ENCODE measurements at places on chromosomes 3 and 15.

DNA sequence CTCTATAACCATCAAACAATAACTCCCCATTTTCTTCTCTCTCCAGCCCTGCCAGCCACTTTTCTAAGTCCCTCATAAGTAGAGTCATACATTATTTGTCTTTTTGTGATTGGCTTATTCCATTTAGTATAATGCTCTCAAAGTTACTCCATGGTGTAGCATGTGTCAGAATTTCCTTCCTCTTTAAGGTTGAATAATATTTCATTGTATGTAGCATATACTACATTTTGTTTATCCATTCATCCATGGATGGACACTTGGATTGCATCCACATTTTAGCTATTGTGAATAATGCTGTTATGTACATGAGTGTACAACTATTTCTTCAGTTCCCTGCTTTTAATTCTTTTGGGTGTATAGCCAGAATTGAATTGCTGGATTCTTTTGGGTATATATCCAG is 138.4 kb downstream of the ATG7 start:
- DNase-seq, result no peak

- DNase-seq, result no peak
Observed at GRCh38 chr3:184485906-184486305, 75.7 kb upstream of the EPHB3 start.

GRCh38 chr3:713947-714620 is 378.7 kb upstream of the CNTN6 start:
- DNase-seq, result no peak

DNA sequence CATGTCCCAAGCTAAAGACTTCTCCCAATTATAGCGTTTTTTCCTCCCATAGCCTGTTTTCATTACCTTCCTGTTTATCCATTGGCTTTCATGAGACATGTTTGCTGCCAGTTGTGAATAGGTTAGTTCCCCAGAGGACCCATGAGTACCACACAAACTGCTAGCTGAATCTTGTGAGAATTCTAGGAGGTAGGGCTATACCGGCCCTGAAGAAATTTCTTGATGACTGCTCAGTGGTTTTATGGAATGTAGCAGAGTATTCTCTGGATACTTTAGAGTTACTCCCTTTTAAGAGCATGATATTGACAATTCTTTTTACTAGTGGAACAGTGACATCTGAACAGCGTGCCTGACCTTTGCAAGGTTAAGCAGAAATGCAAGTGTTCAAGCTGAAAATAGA is 210.4 kb downstream of the MCTP2 start:
- no peak for DNase-seq

DNA sequence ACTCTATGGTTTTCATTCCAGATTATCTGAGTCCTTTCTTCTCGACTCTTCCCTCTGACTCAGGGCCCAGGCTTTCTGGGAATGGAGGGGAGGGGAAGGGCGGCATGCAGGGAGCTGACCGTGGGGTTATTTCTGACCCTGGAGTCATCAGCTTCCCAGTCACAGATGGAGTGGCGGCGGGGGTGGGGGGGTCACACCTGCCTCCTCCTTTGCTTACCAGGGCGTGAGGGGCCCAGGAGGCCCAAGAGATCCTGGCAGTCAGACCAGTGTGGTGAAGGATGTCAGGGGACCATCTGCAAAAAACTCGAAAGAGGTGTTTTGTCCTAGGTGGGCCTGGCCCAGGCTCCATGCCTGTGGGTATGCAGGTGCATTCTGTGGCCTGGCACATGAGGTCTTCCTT is 996 bp upstream of the XIRP1 start:
- no peak for DNase-seq

DNA sequence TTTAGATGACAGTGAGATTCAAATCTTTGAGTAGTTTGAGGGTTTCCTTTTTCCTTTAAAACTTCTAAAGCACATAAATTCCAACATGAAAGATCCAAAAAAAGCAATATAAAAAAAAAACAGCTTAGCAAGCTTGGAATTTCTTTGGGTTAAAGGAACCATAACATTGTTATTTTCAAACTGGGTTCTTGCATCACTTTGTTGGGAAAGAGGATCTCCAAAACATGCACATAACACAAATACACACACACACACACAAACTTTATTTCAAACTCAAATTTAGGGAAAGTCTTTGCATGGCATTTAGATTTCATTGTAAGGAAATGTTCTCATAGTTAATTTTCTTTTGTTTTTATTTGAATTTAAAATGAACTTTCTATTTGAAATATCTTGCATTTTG is 79.2 kb upstream of the COL8A1 start:
- no peak for DNase-seq

- DNase-seq, result no peak
Observed at GRCh38 chr15:38672814-38673670, 108.4 kb upstream of the RASGRP1 start.

GRCh38 chr3:46187341-46187700 is 20.8 kb downstream of the CCR1 start:
- DNase-seq, result no peak

GRCh38 chr15:40843885-40844695 is at the start of gene SPINT1:
SPINT1 (plus strand) TSS chr15:40844048; CDS start chr15:40844555, 507 bp downstream.
- no peak for DNase-seq

- no peak for DNase-seq
Observed at GRCh38 chr15:83194528-83194927, 13.1 kb downstream of the HDGFL3 start.

GRCh38 chr3:128133273-128133883 is 9.8 kb upstream of the RUVBL1 start:
- no peak for DNase-seq

DNA sequence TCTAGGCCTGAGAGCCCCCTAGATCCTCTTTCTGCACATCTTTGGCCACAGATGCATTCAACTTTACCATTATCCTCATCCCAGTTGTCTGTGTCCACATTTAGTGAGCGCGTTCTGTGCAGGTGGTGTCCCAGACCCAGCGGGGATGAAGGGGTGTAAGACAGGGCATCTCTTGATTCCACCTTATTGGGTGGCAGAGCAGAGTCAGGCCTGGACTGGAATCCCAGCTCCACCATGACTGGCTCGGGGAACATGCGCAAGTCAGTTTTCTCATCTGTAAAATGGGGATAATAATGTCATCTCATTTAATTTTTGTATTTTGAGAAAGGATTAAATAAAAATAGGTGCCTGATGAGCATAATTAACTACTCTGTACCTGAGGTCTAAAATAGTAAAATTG is 7.8 kb downstream of the SMAD6 start:
- DNase-seq, result no peak

GRCh38 chr15:100919481-100920405 is 586 bp downstream of the LRRK1 start:
- peak; percentile 47 for DNase-seq

DNA sequence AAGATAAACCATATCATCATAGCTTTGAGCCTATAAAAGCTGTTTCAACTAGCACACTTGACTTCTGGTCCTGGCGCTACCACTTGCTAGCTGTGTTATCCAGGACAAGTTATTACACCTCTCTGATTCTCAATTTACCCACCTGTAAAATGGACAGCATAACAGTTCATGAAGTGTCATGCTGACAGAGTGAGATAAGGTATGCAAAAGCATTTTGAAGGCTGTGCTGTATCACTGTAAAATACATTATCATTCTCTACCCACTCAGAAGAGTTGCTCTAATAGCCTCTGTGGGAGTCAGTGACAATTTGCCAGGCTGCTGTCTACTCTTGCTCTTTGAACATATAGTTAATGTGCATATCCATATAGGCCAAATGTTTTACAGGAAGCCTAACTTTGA is 93.0 kb downstream of the SSR3 start:
- DNase-seq, result no peak

DNA sequence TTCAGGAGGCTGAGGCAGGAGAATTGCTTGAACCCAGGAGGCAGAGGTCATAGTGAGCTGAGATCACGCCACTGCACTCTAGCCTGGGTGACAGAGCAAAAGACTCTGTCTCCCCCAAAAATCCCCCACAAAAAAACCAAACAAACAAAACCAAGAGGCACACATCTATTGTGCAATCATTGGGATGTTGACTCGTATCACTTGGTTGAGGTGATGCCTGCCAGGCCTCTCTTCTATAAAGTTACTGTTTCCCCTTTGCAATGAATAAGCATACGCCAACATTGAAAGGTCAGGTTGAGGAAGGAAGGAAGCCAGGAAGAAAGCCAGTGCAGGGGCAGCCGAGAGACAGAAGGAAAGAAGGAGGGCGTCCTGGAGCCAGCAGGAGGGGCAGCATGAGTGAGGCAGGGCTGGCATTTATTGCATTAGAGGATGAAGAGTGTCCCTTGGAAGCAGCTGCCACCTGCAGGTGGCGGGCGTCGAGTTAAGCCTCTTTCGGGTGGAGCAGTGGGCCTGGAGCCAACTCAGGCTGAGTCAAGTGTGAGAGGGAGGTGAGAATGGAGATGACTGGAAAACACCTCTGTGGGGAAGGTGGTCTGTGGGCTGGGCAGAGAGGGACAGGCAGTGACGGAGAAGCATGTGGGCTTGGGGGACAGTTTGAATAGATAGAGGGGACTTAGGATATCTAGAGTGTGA is 8.3 kb upstream of the CSPG4 start:
- DNase-seq, result peak; percentile 68

DNA sequence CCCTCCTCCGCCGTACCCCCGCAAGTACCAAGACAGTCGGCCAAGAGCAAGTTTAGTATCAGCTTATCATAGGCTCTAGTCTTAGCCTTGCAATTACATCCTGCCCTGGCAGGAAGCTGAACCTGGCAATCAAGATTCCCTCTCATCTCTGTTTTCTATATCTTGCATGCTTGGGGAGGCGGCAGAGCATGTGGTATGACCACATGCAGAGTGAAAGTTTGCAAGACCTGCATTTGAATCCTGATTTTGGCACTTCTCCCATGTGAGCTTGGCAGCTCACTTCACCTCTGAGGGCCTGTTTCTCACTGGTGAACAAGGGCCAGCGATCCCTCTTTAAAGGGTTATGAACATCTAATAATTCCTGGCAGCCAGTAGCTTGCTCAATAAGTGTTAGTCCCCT is 106.1 kb upstream of the FRMD4B start:
- DNase-seq, result no peak

DNA sequence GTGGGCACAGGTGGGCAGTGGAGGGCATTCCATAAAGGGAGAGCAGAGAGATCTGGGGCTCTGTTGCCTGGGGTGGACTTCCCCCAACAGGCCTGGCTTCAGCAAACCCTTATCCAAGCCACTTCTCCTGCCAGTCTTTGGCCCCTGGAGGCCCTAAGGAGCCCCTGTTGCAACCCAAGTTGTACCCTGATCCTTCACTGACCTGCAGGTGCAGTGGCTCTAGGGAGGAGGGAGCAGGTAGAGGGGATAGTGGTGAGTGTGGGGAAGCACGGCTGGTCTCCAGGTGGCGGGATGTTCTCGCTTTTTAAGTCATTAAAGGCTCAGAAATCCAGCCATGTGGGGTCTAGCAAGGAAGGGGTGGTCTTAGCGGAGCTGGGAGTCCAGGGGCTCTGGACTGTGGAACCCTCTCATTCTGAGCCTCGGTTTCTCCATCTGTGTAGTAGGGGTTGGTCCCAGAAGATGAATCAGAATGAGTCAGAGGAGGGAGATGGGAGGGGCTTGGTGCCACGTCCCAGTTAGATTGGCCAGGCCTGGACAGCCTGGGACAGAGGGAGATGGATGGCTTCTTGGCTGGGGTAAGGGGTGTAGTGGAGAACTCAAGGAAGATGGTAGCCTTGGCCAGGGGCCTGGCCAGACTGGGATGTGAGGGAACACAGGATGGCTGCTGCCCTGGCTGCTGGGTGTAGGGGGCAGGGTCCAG is 2.6 kb downstream of the ZBTB47 start:
- DNase-seq, result no peak

All from right lobe of liver (tissue), 6 donors.